Activated T-cell treated with anti-CD3 and anti-CD28 coated beads for 24 hours (primary cell): ENCODE measurements at places on chromosomes 7 and 10.

- no peak for DNase-seq
Measured at GRCh38 chr10:104780946-104781595, 140.0 kb downstream of the SORCS3 start.

- no peak for DNase-seq
Measured at GRCh38 chr7:22348379-22348778, 8.6 kb downstream of the RAPGEF5 start.

GRCh38 chr7:82404652-82405051 is 38.9 kb downstream of the CACNA2D1 start:
- DNase-seq, result no peak

DNA sequence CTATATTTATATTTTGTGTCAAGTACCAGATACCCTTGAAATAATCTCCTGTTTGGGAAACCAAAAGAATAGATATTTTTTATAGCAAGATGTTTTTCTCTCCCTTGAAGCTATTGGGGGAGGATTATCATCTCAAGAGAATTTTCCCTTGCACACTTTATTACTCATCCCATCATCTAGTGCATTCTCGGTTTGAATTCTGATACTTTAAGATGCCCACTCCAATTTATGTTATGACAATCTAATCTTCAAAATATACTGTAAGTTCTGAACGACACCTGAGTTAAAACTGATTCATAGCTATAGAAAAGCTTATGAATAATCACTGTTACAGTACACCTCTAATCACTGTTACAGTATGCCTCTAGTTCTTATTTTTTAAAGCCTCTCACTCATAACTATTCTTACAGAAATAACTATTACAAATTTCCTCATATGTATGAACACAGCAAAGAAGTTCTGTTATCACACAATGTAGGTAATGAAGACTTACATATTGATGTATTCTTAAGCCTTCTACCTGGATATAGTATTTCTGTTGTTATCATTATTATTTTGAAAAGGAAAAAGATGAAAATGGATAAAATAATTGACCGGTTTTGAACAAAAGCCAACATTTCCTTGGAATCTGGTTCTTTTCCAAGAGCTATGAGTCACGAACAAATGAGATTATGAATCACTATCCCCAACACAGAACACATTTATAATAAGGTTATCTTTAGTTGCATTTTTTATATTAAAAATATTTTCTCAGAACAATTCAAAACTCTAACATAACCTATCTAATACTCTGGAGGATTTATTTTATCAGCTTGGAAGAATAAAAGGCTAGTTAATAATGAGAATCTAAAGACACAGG is 72.3 kb upstream of the FAM13C start:
- DNase-seq, result no peak

DNA sequence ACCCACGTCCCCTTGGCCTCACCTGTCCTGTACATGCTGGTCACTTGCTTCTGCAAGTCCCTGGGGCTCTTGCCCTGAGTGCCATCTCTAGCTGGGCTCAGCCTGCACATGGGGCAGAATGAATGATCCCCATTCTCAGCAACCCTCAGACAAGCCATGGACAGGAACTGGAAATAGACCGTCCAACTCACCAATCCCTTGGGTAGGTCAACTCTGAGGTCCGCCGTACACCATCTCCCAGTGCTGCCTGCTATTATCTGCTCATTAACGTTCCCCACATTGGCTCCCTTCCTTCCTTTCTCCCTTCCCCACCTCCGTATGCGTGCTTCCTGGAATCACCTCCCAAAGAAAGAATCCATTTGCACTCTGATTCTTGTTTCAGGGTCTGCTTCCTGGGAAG is 335.0 kb downstream of the SFMBT2 start:
- DNase-seq, result no peak

DNA sequence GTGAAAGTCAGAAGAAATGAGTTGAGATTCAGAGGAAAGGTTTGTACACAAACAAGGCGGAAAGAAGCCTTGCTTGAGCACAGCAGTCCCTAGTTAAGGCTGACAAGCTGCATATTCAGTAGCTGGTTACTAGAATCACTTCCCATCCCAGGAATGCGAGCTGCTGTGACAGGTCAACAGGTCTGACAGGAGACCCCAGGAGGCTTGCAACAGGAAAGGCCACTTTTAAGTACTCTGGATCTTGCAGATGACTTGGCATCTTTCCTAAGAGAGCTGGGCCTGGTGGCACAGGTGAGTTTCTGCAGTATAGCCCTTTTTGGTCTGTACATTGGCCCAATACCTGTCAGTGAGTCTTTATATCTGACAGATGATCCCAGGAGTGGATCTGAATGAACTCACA is 35.7 kb upstream of the UNC5B start:
- no peak for DNase-seq

DNA sequence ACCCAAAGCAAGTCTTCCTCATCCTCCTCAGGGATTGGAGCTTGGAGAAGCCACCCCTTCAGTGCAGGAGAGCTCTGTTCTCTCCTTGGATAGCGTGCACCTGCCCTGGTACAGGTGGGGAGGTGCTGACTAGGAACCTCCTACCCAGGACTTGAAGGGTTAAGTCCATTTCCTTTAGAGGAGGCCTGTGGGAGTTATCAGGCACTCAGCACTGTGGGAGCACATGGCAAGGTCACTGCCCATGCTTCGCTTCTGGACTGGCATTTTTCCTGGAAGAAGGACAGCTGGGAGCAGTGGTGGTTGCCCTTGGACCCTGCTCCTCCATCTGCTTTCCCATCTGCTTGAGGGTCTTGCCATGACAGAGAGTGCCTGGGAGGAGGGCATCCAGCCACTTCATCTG is 142.8 kb downstream of the CXCL12 start:
- DNase-seq, result no peak

GRCh38 chr7:114519240-114519639 is 104.6 kb downstream of the FOXP2 start:
- no peak for DNase-seq

DNA sequence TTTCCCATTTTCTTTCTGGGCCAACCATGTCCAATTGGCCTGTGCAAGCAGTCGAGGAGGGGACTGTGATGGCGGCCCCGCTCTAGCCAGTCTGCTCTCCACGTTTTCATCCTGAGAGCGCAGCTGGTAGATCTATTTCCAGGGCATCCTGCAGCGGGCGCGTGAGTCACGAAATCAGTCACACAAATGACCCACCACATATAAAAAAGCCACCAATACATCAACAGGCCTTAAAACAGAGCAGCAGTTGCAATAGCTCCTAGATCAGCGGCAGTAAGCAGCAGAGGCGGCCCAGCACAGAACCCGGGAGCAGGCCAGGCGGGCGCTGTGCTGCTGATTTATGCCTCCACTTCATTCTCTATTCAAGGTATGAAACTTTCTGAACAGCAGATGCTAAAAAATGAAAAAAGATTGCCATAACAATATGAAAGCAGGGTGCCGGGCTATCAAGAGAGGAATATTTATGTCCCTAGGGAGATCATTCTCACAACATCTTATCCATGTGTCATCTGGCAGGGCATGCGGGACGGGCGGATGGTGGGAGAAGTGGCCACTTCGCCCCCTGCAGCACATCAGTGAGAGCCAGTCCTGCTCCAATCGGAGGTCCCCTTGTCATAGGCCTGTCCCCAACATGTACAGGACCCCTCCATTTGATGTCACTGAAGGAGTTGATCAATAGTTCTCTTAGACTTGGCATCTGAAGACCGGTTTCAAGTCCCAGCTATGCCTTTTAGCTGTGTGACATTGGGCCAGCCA is 98.0 kb upstream of the GPR26 start:
- DNase-seq, result no peak

GRCh38 chr10:72308320-72308987 is 34.7 kb downstream of the DDIT4 start:
- no peak for DNase-seq

DNA sequence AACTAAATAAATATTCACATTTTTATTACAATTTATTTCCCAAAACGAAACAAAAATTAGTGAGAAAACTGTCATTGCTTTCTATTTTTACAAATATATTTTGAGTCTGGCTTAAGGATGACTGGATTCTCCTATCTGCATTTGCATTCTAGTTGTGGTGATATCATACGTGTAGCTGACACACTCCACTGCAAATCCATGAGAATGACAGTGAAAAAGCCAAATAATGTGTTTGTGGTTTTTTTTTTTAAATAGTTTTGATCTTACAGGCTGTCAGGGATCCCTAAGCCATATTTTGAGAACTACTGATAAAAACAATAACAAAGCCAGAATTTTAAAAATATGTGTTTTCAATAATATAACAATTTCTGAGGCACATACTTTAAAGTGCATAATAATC is 5.8 kb upstream of the STAMBPL1 start:
- DNase-seq, result no peak

GRCh38 chr10:124019886-124020797 is 73.3 kb downstream of the CHST15 start:
- no peak for DNase-seq

- no peak for DNase-seq
Measured at GRCh38 chr10:308572-309085, 173.4 kb downstream of the ZMYND11 start.

DNA sequence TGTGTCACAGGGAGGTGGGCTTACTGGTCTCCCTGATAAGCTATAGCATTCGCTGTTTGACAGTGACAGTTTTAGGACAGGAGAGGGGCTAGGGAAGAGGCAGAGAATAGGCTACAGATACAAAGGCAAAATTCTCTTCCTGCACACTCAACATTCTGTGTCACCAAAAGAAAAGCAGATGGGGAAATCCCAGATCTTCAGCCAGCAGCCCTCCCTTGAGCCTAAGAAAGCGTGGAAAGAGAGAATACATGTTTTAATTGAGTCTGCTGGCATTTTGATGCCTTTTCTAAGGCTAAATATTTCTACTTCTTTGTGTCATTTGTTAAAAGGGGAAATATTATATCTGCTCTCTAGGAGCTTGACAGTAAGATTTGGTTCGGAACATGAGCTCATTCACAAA is 247.0 kb downstream of the TRIL start:
- no peak for DNase-seq

GRCh38 chr10:103180491-103180890 is 12.6 kb downstream of the NT5C2 start:
- no peak for DNase-seq

DNA sequence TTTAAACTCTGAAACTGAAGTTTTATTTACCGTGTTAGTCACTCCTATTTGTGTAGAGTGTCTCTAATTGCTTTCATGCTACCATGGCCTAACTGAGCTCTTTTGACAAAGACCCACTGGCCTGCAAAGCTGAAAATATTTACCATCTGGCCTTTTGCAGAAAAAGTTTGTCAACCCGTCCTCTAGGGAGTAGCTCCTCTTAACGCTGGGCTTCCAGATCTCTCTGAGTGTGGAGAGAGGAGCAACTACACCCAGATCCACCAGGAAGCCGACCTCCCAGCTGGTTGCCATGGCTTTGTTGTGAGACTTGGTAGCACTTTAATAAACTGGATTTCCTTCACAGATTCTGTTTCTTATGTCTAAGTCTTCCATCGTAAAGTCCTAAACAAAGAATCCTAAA is 4.2 kb upstream of the C10orf71 start:
- no peak for DNase-seq

- no peak for DNase-seq
Measured at GRCh38 chr10:35384265-35384868, 48.1 kb downstream of the CCNY start.

DNA sequence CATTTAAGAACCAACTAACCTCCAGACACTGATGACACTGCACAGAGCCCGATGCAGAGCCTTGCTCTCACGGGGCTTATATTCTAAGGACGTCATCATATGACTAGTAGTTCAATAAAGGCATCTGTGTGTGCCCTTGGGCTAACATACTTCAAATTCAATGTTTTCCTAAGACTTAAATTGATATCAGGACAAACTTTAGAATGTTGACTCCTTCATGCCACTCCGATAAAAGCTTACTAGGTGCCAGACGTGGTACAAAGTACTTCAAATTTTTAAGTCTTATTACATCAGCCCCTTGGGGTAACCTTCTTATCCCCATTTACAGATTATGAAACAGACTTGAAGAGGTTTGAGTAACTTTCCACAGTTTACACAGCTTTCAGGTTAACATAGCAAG is 191.1 kb upstream of the PLXNA4 start:
- no peak for DNase-seq
